ENCODE measurements at places on chromosomes 5 and 9.

GRCh38 chr9:108755979-108756378, 99.8 kb downstream of the ACTL7B start:
- no peak for DNase-seq

GRCh38 chr5:27474047-27474309, 435.6 kb upstream of the CDH9 start:
- DNase-seq, result no peak

GRCh38 chr5:180960209-180960608, 28.4 kb upstream of the BTNL3 start:
- DNase-seq, result no peak

GRCh38 chr5:38403406-38403805, 145.0 kb downstream of the EGFLAM start:
- no peak for DNase-seq

GRCh38 chr5:40396317-40396716, 283.4 kb upstream of the PTGER4 start:
- DNase-seq, result no peak

DNA sequence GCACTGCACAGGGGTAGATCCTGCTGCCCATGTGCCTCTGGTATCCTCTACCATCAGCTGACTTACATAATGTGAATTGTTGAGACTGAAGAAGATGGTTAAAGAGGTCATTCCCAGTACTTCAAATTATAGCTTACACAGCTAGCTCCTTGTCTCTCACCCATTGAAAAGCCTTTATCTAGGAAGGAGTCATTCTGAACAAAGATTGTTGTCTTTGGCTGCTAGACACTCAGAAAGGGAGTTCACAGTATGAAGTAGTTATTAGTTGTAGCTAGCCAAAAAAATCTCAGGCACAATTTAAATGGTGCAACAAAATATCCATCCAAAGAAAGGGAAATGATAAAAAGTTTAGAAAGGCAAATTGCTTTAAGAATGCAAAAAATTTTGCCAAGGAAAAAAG, 102.0 kb upstream of the NREP start:
- no peak for DNase-seq

- DNase-seq, result no peak
These were observed 41.5 kb downstream of the TTLL11 start for GRCh38 chr9:122051351-122052321.

GRCh38 chr5:116032991-116033390, 719 bp downstream of the ARL14EPL start:
- no peak for DNase-seq

DNA sequence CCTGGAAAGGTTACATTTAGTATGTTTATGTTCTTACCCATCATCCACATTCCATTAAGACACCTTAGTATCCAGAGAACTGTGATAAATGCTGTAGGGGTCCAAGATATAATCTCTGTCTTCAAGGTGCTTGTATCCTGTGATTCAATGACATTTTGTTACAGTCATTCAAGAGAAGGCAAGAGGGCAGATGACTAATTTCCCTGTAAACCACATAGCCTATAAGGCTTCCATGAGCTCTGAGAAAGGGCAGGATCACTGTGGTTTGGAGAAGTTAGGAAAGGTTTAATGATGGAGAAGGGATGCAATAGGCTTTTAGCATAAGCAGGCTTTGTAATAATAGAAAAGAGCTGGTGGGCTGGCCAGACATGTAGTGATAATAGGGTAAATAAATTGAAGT, 40.0 kb downstream of the PAPPA start:
- no peak for DNase-seq

DNA sequence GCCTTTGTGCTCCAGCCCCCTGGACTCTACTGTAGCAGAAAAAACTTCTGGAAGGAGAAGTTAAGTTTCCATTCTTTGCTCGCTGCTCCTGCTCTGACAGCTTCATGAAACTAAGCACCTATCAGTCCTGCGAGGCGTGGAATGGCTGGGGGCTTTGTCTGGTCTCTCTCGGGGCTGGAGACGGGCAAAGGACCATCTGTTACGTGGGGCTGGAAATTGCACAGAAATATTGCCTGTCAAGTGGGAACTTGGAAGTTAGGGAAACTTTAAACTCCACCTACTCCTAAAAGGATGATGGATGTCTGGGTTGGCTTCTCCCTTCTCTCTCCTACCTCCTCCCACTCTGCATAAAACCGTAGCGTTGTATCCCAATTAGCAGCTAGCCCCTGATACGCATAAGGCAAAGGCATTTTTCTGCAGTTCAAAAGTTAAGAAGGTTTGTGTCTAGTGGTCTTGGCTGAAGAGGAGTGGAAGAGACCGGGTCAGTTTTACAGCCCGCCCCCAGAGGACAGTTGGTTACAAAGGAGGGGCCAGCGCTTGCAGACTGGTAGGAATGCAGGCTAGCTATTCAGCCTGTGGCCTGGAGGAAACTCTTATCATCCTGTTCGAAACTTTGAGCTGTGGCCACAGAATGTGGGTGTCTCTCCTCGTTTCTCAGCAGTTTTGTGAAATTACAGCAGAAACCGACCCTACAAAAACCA, 1.3 kb downstream of the FBXL7 start:
- no peak for DNase-seq

- DNase-seq, result no peak
These were observed 2.1 kb downstream of the NPR2 start for GRCh38 chr9:35793461-35793860.

DNA sequence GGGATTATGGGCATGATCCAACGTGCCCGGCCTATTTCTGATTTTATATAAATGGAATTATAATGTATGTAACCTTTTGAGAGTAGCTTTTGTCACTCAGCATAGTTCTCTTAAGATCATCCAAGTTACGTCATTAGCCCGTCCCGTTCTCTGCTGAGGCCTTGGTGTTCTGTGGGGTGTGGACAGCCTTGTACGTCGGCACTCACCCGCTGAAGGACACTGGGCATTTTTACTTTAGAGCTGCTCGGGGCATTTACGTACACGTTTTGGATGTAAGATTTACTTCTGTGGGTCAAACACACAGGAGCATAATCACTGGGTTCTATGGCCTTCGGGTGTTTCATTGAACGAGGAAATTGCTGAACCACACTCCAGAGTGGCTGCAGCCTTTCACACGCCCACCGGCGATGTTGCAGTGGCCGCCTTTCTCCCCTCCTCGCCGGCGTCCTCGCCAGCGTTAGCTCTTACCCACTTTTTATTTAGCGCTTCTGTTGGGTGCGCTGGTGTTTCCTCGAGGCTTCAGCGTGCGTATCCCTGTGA, 101.8 kb downstream of the EHMT1 start:
- no peak for DNase-seq

DNA sequence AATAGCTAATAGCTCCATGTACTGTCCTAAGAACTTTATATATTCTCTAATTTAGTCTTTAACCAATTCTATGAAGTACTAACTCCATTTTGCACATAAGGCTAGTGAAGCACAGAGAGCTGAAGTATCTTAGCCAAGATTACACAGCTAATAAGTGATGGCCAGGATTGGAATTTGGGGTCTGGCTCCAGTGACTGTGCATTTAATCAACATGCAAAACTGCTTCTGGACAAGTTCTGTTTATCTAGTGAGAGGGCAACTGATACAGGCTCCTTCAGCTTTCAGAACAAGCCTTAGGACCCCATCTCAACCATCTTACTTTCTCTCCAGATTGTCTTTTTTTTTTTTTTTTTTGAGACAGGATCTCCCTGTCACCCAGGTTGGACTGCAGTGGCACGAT, 21.3 kb downstream of the SLC25A25 start:
- DNase-seq, result no peak

DNA sequence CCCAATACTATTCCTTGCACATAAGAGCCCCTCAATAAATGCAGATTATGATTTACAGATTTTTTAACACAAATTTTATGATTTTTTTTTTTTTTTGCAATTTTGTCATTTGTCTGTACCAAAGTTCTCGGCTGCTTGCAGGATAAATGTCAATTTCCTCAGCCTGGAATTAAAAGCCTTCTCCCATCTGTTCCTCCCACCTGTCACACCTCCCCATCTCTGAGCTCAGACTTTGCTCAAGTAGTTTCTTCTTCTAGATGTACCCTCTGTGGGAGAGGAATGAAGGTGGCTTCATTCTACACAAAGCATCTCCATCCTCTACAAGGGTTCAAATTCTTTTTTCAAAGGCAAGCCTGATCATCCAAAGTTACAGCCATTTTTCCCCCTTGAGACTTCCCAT, 153.7 kb upstream of the GRAMD2B start:
- no peak for DNase-seq

DNA sequence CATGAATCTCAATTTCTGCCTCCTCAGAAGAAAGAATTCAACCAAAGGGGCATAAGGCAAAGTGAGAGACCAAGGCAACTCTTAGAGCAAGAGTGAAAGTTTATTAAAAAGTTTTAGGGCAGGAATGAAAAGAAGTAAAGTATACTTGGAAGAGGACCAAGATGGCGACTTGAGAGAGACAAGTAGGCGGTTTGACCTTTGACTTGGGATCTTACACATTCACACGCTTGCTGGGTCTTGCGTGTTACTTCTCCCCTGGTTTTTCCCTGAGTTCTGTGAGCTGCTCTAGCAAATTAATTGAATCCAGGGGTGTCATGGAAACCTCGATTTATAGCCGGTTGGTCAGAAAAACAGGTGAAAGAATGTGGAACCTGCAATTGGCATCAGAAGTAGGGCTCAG, 7.0 kb downstream of the ZNF346 start:
- DNase-seq, result no peak

DNA sequence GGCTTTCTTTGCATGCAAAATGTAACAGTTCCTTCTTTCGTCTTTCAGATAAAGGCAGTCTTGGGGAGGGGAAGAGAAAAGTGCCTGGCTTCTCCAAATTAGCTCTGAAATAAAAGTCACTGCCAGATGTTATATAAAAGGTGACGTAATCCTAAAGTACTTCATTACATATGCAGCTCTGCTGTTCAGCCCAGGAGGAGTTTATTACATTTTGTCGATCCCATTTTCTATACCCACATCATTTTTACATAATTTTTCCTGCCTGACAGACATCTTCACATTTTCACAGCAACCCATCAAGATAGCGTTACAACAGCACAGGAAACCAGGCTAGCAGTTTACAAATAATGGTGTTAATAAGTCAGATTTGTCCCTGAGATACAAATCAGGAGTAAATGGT, 86.7 kb upstream of the SLC30A5 start:
- DNase-seq, result no peak

DNA sequence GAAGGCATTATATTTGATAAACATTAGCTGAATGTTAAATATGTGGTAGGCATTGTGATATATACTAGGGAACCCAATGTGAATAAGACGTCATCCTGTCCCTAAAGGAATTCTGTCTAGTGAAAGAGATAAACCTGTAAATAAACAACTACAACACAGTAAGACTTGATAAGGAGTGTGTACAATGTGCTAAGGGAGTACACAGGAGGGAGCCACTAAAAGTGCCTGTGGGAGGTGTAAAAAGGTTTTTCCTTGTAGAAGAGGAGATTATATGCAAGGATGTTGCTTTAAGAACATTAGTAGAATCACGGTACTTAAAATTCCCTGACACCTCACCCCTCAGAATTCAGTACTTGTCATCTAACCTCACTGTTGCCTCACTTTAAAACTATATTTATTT, 91.7 kb downstream of the KIAA0825 start:
- DNase-seq, result no peak

- no peak for DNase-seq
These were observed 10.2 kb upstream of the MRPS2 start for GRCh38 chr9:135490166-135490870.
